ENCODE measurements at places on chromosomes 13 and 19.

- no peak for DNase-seq
Measured at GRCh38 chr13:25463496-25463895, 91.7 kb downstream of the ATP8A2 start.

GRCh38 chr19:39736088-39736487 lies 1.7 kb downstream of the CLC start:
- no peak for DNase-seq

GRCh38 chr13:49210669-49211068 lies 9.5 kb upstream of the MLNR start:
- no peak for DNase-seq

DNA sequence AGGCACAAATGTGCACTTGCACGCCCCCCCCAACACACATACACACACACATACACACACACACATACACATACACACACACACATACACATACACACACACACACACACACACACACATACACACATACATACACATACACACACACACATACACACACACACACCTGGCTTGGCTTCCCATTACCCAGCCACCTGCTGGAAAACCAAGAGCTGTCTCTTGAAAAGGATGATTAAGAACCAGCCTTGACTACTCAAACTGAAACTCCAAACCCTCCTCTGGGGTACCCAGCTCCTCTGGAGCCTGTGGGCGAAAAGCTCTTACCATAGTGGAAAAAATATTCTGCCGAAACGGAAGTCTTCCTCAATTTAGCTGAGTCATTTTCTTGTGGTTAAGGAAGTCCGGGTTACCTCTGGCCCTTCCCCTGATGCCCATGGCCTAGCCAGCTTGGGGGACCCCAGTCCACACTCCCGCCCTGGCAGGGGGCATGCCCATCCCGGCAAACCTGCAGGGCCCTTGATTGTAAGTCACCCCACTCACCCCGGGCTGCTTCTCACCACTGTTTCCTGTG lies 21.9 kb downstream of the CEBPA start:
- no peak for DNase-seq

GRCh38 chr13:66462187-66462586 lies 767.9 kb downstream of the PCDH9 start:
- DNase-seq = no peak
